IMR-90 (cell line): ENCODE measurements at places on chromosomes 16 and 17. TPM values are rescaled to one million over a fixed set of nuclear protein-coding genes. Genes with fewer than 3 reads are reported as not detected.
A peak's percentile ranks its signal among the peaks of the same experiment; 100 is the strongest.

GRCh38 chr16:87826798-87827587 lies 42.3 kb downstream of the SLC7A5 start:
- no peak for DNase-seq

- DNase-seq = no peak
These were observed 14.7 kb downstream of the LLGL2 start for GRCh38 chr17:75539967-75540729.

DNA sequence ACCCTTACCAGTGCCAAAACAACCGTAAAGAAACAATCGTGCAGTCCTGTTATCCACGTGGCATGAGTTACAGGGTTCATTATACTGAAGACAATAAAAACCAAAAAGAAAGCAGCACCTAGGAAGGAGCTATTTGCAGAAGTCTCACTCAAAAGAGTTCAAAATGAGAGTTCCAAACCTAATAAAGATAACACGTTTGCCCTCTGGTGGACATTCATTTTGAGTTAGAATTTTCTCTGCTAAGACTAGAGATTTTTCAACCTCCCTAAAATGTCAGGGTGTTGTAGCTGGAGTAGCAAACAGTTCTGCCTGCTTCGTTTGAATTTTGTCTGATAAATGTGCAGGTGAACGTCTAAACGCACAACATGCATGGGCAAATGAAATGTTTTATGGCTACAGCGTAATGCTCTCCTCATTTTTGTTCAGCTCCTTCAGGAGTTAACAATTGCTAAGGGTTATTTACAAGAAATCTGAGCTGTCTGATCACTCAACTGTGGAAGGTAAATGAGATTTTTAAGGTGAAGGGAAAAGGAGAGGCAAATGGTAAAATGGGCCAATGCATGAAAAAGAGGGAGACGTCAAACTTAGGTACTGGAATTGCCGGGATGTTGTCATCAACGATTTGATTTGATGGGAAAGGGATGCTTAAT lies 1067.9 kb upstream of the EEF2KMT start:
- no peak for DNase-seq

The CAMKK1 gene
- 4.1 and 4.2 TPM in 2 replicates for total RNA-seq

The NT5M gene
- 0.18 and 0.28 TPM in 2 replicates for total RNA-seq

GRCh38 chr17:60535382-60536279 lies 9.6 kb upstream of the APPBP2 start:
- peak; percentile 98 for DNase-seq

GRCh38 chr17:2253768-2254406 lies 49.7 kb downstream of the SMG6 start:
- DNase-seq = no peak

The DPEP3 gene
- total RNA-seq = not detected in 2 replicates

The KRT16 gene
- not detected in 2 replicates for total RNA-seq

DNA sequence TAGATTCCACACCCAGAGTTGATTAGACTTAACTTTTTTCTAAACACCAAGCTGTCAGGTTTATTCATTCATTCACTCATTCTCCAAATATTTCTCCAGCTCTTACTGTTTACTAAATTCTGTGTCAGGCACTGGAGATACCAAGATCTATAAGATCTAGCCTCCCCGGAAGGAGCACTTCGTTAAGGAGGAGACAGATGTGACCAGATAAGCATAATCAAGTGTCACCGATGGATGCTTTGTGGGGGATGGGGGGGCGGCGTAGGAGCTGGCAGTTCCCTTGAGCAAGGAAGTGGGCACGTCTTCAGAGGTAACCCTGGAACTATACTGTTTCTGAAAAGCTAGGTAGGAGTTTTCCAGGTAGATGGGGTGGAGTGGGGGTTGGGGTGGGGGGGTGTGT lies 3.8 kb upstream of the RPL26 start:
- DNase-seq = no peak

DNA sequence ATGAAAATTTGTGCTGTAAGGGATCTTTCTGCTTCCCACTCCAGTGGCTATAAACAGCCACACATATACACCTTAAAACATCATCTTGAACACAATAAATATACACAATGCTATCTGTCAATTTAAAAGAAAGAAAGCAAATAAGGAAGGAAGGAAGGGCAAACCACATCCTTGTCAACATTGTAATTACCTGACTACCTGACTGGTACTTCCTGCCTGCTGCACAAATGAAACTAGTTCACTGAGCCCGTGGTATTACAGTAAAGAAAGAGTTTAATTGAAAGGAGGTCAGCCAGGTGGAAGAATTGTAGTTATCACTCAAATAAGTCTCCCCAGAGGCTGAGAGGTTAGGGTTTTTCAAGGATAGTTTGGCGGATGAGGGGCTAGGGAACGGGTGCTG lies 344.4 kb upstream of the ASIC2 start:
- no peak for DNase-seq

GRCh38 chr16:3607161-3607560 lies 4.2 kb downstream of the SLX4 start:
- no peak for DNase-seq
